ENCODE measurements at places on chromosomes 16 and 17.

DNA sequence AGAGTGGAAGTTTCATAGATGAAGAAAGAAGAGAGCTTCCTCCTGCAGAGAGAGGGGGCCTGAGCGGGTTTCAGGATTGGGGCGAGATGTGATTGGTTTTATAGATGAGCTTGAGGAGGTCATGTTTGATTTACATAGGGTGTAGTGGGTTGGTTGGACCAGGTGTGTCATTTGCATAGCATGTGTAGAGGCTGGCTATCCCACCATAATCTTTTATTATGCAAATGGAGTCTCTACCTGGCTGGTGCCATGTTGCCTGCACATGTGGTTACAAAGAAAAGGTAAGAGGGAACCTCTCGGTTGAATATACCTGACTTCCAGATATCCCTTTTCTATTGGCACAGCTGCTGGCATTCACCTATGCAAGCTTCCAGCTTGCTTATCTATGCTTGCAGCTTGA, 228.1 kb downstream of the BCAS3 start:
- DNase-seq = no peak

DNA sequence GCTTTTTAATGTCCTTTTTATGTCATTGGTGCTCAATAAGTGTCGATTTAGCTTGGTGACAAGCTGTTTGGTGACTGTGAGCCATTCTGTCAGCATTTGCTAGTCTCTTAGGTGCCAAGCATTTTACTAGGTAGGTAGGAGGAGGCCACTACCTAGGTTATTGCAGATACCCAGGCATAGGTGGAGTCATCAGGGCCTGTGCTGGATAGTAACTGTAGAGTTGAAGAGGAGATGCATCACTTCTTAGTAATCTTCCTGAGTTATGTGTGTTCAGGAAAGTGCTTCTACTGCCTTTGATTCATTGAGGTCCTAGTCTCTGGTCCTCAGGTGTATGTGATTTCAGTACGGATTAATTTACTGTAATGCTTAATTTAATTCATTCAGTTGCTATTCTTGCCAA, 17.7 kb downstream of the USP10 start:
- no peak for DNase-seq

DNA sequence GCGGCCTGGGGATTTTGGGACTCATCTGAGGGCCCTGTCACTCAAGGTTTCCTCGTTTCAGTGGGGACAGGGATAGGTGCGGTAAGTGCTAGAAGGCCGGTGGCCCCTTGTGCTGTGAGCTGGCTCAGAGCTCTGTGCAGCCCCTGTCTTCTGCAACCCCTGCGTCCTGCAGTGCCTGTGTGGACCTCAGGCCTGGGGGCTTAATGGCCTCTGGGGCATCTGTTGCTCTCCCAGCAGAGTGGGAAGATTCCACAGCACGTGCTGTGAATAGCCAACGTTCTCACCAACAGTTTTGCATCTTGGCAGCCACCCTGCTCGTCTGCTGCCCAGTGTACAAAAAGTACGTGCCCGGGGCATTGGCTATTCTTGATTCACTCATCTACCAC, 4.9 kb downstream of the FOXC2 start:
- DNase-seq = no peak

DNA sequence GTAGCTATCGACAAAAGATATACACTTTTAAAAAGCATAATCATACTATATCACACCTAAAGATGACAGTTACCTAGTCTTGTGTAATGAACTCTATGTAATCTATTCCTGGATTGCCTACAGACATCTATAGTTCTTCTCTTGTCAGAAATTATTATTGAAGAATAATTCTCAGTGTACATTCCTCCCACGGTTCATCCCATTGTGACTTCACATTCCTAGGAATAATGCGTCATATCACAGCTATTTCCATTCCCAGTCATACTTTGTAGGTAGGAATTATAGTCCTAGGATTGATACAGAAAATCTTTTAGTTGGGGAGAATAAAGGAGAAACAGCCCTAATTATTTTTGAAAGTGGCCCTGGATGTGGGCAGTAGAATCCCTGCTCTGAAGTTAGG, 44.0 kb upstream of the ABCC11 start:
- no peak for DNase-seq

GRCh38 chr16:70696355-70696754, 10.5 kb upstream of the MTSS2 start:
- DNase-seq = no peak

- no peak for DNase-seq
These were observed 54.8 kb downstream of the GPATCH8 start for GRCh38 chr17:44448412-44448811.

- no peak for DNase-seq
These were observed 780 bp upstream of the DCAKD start for GRCh38 chr17:45052052-45052772.

- no peak for DNase-seq
These were observed 404.6 kb downstream of the SLC39A11 start for GRCh38 chr17:72687886-72688285.

GRCh38 chr16:23496821-23497542, 13.3 kb downstream of the GGA2 start:
- DNase-seq = no peak

DNA sequence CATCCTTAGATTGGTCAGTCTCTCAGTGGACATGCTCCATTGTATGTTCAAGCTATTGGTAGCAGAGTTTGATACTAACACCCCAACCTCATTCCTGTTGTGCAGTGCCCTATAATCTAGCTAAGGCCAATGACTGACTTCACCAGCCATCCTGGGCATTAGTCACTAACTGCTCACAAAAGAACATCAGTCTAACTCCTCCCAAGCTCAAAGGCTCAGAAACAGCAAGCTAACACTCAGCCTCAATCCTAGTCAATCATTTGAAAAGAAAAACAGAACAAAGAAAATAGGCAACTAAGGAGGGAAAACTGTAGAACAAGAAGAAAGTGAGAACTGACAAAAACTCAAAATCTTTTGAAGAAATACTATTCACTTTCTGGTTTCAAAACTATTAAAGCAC, 199.1 kb upstream of the C17orf78 start:
- DNase-seq = no peak

DNA sequence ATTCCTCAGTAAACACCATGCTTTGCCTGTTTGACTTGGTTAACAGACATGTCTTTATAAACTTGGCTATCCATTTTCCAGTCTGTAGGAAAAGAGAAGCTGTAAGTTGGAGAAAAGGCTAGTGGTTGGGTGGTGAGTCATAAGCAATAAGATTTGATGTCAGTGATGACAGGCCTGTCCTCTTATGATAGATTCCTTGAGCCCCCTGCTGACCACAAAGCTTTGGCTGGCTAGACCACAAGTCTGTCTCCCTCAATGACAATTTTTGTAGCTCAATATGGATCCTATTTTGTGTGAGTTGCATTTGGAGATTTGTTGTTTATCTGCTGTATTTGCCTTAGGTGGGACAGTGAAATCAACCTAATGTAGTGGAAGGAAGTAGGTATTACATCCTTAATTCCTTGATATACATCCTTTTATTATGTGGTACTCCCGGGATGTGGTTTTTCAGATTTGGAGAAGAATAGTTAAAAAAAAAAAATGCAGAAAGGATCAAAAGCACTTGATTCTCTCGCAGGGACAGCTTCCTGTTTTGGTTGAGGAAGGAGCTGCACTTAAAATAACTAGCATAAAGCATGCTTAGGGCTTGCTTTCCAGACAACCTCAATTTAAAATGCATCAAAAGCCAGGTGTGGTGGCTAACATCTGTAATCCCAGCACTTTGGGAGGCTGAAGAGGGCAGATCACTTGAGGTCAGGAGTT, 67.4 kb downstream of the SIAH1 start:
- peak; percentile 27 for DNase-seq

DNA sequence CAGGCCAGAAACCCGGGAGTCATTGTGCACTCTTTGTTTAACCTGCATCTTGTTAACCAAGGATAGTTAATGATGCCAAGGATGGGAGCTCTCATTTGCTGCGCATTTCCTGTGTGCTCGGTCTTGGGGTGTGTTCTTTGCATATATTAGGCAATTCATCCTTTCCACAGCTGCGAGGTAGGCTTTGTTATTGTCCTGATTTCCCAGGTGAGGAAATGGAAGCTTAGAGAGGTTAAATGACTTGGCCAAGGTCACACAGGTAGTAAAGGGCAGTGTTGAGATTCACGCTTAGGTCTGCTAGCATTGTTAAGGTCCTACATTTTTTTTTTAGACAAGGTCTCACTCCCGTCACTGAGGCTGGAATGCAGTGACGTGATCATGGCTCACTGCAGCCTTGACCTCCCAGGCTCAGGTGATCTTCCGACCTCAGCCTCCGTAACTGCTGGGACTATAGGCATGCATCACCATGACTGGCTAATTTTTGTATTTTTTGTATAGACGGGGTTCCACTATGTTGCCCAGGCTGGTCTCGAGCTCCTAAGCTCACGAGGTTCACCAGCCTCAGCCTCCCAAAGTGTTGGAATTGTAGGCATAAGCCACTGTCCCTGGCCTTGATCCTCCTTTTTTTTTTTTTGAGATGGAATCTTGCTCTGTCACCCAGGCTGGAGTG, 5.0 kb upstream of the LRRC75A start:
- DNase-seq = no peak

GRCh38 chr16:19745286-19746010, 27.4 kb downstream of the IQCK start:
- DNase-seq = peak; percentile 7

DNA sequence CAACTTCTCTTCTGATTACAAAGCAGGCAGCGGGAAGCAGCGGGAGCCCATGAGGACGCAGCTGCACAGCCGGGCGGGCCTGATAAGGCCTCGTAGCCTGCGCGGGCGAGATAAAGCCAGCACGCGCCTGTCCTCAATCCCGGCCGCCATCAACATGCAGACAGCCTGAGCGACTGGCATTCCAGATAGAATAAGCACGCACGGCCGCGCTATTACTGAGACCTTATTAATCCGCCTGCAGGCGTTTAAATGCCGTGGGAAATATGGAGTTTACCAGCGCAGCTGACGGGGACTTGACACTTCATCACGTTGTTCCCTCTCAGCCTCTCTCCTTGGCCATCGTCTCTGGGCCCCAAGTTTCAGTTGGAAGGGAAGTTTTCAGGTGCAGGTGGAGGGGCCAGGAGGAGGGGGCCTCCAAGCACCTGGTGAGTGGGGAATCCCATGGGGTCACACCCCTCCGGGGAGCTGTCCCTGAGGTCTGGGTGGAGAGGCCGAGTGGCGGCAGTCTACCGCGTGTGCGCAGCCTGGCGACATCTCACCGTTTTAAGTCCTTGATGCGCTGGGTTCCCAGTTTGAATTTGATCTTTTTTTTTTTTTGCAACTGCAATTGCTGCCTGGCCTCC, 27.3 kb upstream of the CBFA2T3 start:
- DNase-seq = no peak

DNA sequence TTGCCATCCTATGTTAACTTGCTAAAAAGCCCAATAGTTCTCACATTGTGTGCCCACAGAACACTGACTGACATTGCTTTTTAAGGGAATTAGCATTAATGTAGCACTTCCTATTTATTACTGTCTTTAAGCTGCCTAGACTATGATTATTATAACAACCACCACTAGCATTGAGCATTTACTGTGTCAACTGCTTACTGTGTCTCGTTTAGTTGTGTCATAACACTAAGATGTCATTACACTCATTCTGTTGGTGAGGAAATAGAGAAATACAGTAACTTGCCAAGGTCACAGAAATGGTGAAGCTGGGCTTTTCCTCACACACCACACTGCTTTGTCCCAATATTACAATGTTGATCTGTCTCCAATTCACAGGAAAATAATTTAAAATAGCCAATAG, 30.2 kb downstream of the TRIM25 start:
- no peak for DNase-seq

DNA sequence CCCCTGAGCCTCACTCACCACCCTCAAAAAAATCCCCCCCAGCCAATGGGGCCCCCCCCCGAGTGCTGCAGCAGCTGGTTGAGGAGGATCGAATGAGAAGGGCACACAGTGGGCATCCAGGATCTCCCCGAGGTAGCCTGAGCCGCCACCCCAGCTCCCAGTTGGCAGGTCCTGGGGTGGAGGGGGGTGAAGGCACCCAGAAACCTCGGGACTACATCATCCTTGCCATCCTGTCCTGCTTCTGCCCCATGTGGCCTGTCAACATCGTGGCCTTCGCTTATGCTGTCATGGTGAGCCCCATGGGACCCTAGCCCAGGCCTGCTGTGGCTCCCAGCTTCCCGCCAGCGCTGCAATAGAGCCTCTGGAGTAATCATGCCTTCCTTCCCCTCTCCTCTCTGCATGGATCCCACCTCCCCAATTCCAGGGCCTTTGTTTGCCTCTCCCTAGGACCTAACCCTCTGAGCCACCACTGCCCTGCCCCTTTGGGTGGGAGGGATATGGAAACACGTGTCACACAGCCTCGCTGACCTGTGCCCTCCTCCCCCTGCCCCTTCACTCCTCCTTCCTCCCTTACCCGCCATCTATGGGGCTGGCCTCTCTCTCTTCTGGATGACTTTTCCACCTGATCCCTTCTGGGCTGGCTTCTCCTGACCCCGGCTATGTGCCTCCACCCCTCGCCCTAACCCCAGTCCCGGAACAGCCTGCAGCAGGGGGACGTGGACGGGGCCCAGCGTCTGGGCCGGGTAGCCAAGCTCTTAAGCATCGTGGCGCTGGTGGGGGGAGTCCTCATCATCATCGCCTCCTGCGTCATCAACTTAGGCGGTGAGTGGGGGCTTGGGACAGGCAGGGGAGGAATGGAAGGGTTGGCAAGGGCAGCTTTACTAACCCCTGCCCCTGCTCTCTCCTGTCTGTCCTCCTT, 1.9 kb downstream of the PRRT2 start:
- no peak for DNase-seq

GRCh38 chr16:86994651-86995171, 322.5 kb downstream of the C16orf95 start:
- DNase-seq = peak; percentile 56

DNA sequence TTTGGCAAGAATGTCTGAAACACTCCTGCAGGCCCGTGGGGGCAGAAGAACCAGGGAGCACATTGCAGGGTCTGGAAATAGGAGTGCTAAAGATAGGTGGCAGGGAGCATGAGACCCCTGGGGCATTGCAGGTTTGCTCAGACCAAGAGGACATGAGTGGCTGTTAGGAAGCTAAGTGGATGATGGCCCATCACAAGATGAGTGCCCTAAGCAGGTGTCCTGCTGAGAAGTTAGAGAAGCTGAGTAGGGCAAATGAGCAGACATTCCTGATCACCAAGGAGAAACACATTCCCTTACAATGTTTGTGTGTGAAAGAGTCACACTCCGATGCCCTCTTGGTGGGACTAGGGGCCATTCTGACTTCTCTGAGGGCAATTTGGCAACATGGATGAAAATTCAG, 9.9 kb downstream of the MLYCD start:
- no peak for DNase-seq

GRCh38 chr16:23987443-23987842, 151.7 kb downstream of the PRKCB start:
- no peak for DNase-seq

- no peak for DNase-seq
These were observed 5.6 kb downstream of the RARA start for GRCh38 chr17:40314584-40314956.

DNA sequence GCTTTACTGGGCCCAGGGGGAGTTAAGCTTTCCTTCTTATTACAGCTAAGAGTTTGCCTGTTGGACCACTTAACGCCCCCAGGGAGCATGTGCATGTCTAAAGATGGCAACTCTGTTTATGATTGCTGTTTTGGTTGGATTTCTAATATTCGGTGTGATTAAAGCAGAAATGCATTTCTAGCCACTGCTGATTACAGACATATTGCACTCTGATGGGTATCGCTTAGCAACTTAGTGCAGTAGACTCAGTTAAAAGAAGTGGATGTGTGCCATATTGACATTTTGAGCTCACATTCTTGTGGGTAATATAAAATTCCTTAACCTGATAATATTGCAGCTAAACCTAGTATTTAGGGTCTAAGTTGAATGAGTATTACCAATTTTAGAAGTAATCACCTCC, 4.2 kb downstream of the NF1 start:
- no peak for DNase-seq

- DNase-seq = no peak
These were observed 65.6 kb downstream of the JPH3 start for GRCh38 chr16:87667946-87668345.
